ENCODE measurements at places on chromosomes 2 and 18.

DNA sequence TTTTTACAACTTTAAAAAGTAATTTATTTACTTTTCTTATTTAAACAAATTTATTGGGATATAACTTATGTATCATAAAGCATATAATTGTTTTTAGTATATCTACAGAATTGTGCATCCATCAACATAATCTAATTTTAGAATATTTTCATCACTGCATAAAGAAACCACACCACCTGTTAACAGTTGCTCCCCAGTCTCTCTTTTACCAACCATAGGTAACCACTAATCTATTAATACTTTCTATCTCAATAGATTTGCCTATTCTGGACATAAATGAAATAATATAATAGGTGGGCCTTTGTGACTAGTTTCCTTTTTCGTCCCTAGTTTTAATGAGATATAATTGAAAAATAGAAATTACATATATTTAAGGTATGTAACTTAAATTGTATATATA lies 90.6 kb downstream of the ADAM23 start:
- DNase-seq: no peak

GRCh38 chr18:3498698-3499471 lies 48.9 kb downstream of the TGIF1 start:
- no peak for DNase-seq

DNA sequence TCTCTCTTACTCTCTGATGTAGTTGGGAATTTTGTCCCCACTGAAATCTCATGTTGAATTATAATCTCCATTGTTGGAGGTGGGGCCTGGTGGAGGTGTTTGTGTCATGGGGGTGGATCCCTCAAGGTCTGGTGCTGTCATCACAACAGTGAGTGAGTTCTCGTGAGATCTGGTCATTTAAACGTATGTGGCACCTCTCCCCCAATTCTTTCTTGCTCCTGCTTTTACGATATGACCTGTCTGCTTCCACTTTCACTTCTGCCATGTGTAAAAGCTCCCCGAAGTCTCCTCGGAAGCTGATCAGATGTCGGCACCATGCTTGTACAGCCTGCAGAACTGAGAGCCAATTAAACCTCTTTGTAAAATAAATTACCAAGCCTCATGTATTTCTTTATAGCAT lies 337.8 kb upstream of the CDH2 start:
- no peak for DNase-seq

- peak; percentile 26 for DNase-seq
These were observed 42.9 kb upstream of the TUBA3E start for GRCh38 chr2:130241041-130241707.

- no peak for DNase-seq
These were observed 26.6 kb upstream of the SPATS2L start for GRCh38 chr2:200279857-200280256.

- DNase-seq: no peak
These were observed 94.6 kb upstream of the SCG2 start for GRCh38 chr2:223696719-223697118.

GRCh38 chr2:42865884-42866881 lies 73.8 kb upstream of the HAAO start:
- no peak for DNase-seq

- DNase-seq: no peak
These were observed 132.1 kb upstream of the DLGAP1 start for GRCh38 chr18:4587204-4587603.

GRCh38 chr2:184908966-184909365 lies 310.6 kb downstream of the ZNF804A start:
- DNase-seq: no peak

GRCh38 chr2:22995576-22995975 lies 389.4 kb upstream of the KLHL29 start:
- DNase-seq: no peak

- DNase-seq: no peak
These were observed 19.3 kb downstream of the INPP5D start for GRCh38 chr2:233079473-233079877.

DNA sequence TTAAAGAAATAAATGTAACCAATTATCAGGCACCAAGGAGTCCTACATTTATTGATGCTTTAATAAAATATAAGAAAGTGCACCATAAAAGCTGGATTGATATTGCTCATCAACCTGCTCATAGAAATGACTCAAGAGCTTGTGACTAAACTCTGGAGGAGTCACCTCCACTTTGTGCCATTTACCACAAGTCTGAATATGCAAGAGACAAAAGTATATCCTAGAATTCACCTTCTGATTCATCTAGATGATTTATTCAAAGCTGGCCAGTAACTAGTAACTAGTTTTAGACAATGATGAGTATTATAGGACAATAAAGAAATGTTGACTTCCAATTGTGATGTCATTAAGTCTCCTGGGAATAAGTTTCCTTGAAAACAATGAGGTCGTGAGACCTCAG lies 146.0 kb upstream of the SOX11 start:
- DNase-seq: peak; percentile 5

- peak; percentile 6 for DNase-seq
These were observed 23.4 kb downstream of the MROH2A start for GRCh38 chr2:233801357-233802131.

- DNase-seq: no peak
These were observed 10.1 kb upstream of the MAL start for GRCh38 chr2:95015261-95015912.

DNA sequence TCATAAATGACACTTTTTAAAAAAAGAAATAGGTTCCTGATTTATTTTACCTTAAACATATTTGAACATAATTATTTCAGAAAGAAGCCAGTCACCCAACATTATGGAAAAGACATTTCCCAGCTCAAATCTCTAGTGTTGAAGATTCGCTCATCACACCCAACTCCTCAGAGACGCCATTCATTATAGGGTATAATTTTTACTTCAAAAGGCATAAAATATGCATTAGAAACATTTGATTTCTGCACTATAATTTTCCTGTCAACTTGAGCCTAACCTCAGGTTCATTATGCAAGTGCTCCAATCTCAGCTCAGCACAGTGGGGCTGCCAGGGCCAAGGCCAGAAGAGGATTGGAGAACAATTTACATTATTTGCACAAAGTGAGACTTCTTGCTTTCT lies 58.8 kb upstream of the TTN start:
- no peak for DNase-seq

DNA sequence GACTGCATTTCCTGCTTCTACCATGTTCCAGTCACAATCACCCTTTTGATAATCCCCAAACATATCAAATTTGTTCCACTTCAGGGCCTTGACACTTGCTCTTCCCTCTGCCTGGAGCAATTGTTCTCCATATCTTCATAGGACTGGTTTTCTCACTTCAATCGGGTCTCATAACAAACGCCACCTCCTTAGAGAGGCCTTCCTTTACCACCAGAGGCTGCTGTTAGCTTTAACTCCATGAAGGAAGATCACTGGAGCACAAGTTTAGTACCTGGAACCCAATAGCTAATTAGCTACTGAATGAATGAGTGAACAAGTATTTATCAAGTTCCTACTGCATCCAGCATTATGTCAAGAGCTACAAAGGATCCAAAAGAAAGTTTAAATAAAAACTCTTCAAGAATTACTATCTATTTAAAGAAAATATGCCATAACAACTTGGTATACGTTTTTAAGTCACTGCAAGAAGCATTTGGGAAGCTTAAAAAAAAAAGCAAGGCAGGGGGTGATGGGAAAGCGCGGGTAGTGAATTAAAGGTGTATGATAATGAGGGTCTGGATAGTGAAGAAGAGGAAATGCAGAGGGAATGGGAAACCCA lies 58.8 kb downstream of the BAZ2B start:
- DNase-seq: no peak

DNA sequence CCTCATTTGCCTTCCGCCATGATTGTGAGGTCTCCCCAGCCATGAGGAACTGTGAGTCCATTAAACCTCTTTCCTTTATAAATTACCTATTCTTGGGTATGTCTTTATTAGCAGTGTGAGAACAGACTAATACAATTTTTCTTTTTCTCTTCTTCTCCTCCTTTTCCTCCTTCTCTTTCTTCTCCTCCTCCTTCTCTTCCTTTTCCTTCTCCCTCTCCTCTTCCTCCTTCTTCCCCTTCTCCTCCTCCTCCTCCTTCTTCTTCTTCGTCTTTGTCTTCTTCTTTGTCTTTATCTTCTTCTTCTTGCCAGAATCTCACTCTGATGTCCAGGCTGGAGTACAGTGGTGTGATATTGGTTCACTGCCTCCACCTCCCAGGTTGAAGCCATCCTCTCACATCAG lies 20.2 kb downstream of the SKA1 start:
- no peak for DNase-seq
